NCI-H1092 (cell line): ENCODE measurements at places on chromosomes 4 and X.

DNA sequence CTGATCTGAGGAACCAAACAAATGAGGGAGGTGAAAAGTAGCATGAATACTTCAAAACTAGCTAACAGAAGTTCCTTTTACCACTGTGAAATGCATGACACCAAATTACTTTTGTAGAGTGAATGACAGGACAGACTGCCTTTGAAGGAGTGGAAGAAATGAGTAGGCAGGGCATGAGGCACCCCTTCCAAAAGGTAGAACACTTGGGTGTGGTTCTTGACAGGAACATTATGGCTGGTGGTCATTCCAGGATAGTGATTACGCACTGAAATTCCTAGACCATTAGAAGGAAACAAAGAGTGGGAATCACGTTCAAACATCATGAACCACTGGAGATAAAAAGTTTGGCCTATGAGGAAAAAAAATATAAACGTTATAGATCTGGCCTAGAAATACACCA lies 4.9 kb downstream of the HUWE1 start:
- no peak for DNase-seq

DNA sequence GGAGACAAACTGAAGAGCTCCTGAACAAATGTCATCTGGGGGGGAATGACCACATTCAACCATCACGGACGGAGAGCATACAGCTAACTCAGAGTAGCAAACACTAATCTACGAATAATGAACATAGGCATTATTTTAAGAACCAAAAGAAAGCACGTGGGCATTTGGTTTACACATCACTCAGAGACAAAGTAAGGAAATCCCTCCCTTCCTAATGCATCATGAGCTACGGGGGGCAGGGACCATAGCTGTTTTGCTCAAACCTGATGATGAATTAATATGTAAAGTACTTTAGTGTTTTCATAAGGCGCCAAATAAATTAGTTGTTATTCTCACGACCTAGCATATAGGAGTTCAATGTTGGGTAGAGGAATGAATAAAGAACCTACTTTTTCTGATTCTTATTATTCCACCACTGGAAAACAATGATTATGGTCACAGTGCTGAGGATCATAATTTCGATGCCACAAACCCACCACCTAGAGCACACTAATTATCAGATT lies 11.7 kb upstream of the TMEM156 start:
- no peak for DNase-seq

DNA sequence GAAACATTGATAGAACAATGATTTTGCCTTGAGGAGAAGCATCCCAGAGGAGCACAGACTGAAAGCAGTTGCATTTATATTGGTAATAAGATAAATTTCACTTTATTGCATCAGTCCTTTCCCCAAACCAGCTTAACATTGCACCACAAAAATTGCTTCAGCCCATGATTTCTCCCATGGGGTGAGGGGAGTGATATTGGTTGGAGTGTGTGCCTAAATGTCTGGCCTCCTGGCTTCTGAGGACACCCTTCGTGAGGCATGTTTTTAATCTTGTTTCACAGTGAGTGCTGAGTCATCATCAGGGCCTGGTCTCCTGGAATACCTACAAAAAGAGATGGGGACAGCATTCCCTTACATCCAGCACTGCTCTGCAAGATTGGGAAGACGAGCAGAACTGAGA lies 487.9 kb downstream of the C4orf33 start:
- DNase-seq = no peak

DNA sequence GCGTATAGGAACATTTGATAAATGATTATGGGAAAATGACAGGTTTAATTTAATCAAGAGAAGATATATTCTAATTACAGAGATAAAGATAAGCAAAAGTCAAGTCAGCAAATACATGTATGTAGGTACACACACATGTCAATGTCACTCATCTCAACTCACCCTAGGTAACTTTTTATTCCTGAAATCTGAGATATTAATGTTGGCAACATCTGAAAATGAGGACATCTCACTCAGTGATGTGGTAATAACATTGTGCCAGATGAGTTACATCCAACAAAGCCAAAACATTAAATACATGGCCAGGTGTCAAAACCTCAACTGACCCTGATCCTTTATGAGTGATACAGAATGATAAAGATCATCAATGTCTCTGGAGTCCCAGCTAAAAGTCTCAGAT lies 363.3 kb upstream of the F9 start:
- no peak for DNase-seq

DNA sequence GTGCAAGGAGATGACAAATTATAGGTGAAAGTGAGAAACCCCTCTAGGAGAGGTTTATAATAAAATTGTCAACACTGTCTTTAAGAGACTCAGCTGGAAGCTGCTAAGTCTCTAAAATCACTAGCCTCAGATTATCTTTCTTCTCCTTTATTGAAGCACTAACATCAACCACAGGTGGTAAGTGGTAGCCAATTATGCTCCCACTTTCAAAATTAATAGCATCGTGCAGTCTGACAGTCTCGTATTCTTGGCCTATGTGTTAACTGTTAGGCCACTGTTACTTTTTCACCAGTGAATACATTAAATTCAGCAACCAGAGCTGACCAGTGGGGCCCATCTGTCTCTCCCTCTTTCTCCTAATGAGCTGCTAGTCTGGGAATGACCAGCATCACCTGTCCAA lies 674.1 kb downstream of the RAPGEF2 start:
- no peak for DNase-seq
